ENCODE measurements at places on chromosomes 13 and 19. TPM values are rescaled to one million over a fixed set of nuclear protein-coding genes. Genes with fewer than 3 reads are reported as not detected.

DNA sequence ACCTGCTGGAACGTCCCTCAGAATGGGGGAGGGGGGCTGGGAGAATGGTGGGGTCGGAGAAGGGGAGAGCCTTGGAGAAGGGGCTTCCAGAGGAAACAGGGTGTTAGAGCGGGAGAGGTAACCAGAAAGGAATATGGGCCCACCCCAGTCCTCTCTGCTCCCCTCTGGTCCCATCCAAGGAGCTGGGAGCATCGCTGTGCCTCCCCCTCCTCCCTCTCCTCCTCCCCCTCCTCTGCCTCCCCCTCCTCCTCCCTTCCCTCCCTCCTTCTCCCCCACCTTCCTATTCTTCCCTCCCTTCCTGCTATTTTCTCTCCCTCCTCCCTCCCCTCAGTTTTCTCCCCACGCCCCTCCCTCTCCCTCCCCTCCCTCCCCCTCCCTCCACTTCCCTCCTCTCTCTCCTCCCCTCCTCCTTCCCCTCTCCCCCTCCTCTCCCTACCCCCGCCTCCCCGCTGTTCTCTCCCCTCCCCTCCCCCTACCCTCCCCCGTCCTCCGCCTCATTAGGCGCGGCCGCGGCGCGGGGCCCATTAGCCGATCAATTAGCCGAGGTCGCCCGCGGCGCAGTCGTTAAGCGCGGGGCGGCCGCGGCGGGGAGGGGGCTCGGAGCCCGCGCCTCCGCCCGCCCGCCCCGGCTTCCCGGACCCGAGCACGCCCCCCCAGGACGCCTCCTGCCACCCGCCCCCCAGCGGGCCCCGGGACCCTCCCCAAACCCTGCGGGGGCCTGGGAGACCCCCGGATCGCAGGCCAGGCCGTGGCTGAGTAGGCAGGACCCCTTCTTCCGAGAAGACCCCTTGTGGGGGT is 15.4 kb downstream of the TLE5 start:
- no peak for DNase-seq

GRCh38 chr19:11142528-11143171 is 12.9 kb downstream of the SPC24 start:
- peak; percentile 79 for DNase-seq

DNA sequence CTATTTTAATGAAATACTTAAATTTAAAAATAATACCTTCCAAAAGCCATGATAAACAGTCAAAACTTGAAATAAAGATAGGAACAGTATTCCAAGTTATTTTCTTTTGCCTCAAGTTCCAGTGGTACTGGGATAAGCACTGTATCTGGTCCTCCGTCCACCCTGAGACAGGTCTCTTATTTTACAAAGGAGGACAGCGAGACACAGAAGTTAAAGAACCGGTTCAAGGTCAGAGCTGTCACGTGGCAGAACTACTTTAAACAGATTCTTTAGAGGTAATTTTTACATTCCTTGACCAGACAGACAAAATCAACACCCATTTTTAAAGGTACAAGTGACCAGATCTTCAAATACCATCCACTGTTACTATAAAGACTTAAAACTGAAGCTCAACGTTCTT is 10.4 kb upstream of the DOCK9 start:
- no peak for DNase-seq

The CABP5 gene
- total RNA-seq, result not detected

Data from HCT116 (cell line).